ENCODE measurements at places on chromosomes 2 and 18.
A peak's percentile ranks its signal among the peaks of the same experiment; 100 is the strongest.

- DNase-seq, result no peak
Observed at GRCh38 chr18:36732264-36732663, 96.5 kb downstream of the TPGS2 start.

- DNase-seq, result peak; percentile 57
Observed at GRCh38 chr2:156589381-156590079, 153.4 kb downstream of the GPD2 start.

DNA sequence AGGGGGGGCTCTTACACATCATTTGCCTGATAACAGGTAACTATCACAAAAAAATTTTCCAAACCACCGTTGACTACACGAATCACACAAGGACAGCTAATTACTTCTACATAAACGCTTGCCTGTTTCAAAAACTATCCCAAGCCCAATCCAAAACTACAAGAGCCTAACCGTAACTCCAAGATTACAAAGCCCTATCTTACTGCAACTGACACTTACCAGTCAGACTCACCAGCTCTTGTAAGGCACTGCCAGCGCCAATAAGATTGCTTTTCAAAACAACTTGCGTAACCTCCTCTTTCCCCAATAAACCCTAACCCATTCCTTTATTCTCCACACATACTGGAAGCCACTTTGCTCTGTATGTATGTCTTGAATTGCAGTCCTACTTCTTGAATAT, 148.4 kb downstream of the NBAS start:
- DNase-seq, result no peak

GRCh38 chr2:165568361-165568760, 98.9 kb downstream of the CSRNP3 start:
- DNase-seq, result no peak

- DNase-seq, result peak; percentile 56
Observed at GRCh38 chr2:206368933-206369569, 74.3 kb upstream of the ADAM23 start.

- DNase-seq, result no peak
Observed at GRCh38 chr2:197461057-197461456, 7.7 kb downstream of the COQ10B start.

- no peak for DNase-seq
Observed at GRCh38 chr2:127054996-127055785, 51.8 kb downstream of the BIN1 start.

GRCh38 chr2:3662239-3662638, 4.2 kb downstream of the ALLC start:
- no peak for DNase-seq

DNA sequence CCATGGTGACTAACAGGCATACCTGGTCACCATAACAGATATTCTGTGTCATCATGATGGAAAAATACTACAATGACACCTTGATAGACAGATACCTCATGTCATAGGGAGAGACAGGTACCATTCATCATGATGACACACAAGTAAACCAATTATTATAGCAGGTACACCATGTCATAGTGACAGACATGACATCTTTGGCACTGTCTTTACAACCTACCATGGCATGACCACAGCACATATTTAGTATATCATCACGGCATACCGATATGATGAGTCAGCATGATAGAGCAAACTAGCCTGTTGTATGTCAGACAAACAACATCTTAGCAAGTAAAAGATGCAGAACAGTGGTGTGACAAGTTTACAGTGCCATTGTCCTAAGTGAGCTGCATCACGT, 101.3 kb upstream of the KLHL29 start:
- DNase-seq, result no peak

DNA sequence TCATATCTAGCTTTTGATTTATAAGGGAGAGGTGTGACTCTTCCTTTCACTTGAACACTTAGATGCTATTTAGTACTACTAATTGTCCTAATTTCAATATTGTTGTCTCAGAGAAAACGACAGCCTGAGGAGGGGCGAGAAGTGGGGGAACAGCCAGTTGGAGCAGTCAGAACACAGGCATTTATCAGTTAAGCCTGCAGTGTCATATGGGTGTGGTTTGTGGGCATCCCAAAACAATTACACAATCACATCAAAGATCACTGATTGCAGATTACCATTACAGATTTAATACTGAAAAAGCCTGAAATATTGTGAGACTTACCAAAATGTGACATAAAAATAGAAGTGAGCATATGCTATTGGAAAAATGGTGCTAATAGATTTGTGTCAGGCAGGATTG, 15.8 kb downstream of the TMEM131 start:
- DNase-seq, result no peak

DNA sequence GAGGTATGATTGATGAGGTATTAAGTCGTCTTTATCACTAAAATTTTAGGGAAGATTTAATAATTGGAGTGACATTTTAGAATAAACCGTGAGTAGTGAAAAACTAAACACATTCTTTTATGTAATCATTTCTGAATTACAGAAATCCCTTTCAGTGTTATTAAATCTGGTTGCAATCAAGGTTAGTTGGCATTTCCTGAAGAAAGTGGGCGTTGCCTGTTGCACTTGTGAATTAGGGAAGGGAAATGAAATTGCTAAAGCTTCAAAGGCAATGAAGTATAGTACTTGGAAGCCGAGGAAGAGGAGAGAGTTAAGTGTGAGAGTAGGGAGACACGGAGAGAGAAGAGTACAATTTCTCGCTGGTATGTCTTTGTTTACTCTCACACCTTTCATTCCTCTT, 274.5 kb downstream of the SLC8A1 start:
- DNase-seq, result no peak

DNA sequence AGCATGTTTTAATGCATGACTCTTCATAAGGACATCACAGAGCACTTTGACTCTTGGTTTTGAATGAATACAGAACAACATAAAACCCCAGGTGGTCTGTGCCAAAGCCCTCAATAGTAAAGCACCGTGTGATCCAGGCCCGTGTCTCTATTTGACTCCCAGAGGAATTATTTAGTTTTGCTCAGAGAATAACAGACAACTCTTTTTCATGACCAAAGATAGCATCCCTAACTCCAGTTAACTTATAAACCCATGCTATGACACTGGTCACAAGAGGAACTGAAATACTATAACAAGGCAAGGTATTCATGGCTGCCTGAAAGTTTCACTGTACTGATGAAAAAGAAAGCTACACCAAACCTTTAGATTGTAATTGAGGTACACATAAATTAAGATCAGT, 128.4 kb downstream of the IKZF2 start:
- no peak for DNase-seq

All from putamen (tissue), 1 donor.